Peyer's patch (tissue), 4 donors: ENCODE measurements at places on chromosomes 13 and 19. TPM values are rescaled to one million over a fixed set of nuclear protein-coding genes. Genes with fewer than 3 reads are reported as not detected.

The ANGPTL4 gene
- total RNA-seq, result 82.1 TPM

The WDR88 gene
- total RNA-seq, result not detected

The CD320 gene
- 16.5 TPM for total RNA-seq

GRCh38 chr13:28623782-28624706 is 34.9 kb upstream of the POMP start:
- no peaks in the 10 kb centered on the region for H3K4me1 ChIP-seq
- H3K27ac ChIP-seq, result no peak overlapping the region
- no peak overlapping the region for H3K4me3 ChIP-seq
- H3K36me3 ChIP-seq, result no peaks in the 10 kb centered on the region

DNA sequence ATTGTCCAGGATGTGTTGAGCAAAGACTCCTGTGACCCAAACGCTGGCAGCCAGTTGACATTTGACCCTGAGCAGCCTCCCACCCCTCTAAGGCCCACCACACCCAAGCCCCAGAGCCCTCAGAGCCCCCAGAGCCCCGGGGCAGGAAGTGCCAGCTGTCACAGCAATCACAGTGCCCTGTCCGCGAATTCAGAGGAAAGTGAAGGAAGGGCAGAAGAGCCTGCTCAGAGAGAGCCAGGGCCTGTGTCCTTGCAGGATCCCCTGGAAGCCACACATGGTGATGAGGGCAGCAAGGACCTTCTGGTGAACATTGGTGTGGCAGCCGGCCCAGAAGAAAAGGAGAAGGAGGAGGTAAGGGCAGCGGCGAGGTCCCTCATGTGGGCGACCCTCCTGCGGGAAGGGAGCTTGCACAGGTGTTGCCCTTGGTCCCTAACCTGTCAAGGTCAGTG is 63.7 kb downstream of the SPATA13 start:
- H3K4me3 ChIP-seq, result peak overlapping the region; percentile 32
- DNase-seq, result no peak
- no peaks in the 10 kb centered on the region for H3K27me3 ChIP-seq
- H3K4me1 ChIP-seq, result no peaks in the 10 kb centered on the region
